ENCODE measurements at places on chromosomes 11 and 22.
A peak's percentile ranks its signal among the peaks of the same experiment; 100 is the strongest.

DNA sequence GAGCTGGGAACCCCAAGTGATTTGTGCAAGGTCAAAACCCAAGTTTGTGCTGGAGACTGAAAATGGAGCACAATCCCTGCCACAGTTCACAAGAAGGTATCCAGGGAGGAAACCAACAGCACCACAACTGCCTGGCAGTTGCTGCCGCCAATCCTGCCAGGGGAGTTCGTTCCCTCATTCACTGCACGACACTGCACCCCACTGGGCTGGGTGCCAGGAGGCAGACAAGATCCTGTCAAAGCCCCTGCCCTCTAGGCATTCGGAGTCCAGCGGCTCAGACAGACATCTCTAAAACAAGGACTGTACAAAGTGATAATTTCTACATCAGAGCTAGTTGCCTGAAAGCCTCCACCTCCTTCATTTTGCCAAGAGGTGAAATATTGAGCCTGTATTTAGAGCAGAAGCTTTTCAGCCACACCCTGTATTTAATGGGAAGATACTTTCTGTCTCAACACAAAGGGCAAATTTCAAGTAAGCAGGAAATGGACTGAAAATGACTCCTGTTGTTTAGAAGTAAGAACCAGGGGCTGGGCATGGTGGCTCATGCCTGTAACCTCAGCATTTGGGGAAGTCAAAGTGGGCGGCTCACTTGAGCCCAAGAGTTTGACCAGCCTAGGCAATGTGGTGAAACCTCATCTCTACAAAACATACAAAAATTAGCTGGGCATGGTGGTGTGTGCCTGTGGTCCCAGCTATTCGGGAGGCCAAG is 277.4 kb upstream of the NARS2 start:
- DNase-seq, result peak; percentile 23

- DNase-seq, result peak; percentile 72
Measured at GRCh38 chr11:86492370-86493010, 117.8 kb downstream of the CCDC81 start.

GRCh38 chr22:20783844-20784723 is 10.2 kb downstream of the SERPIND1 start:
- peak; percentile 57 for DNase-seq

- DNase-seq, result peak; percentile 17
Measured at GRCh38 chr11:21321530-21321929, 652.1 kb downstream of the NELL1 start.

GRCh38 chr22:35860837-35861236 is 143.2 kb downstream of the APOL5 start:
- no peak for DNase-seq

- DNase-seq, result no peak
Measured at GRCh38 chr11:125020342-125020741, 42.8 kb upstream of the SLC37A2 start.

GRCh38 chr22:49693416-49693815 is 134.3 kb downstream of the BRD1 start:
- DNase-seq, result no peak

DNA sequence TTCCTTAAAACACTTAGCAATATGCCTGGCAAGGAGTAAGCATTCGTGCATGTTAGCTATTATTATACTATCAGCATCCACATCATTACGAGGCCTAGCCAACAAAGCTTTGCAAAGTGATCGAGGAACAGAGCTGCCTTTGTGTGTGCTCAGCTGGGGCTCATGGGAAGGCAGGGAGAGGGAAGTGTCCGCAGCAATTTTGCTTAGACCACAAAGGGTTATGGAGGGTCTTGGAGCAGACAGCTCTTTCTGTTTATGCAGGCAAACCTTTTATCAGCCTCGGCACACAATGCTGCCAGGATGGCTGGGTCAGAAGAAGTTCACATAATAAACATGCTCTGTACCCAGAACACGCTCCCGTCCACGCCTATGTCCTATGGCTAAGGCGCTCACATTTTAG is 10.9 kb upstream of the DKK3 start:
- peak; percentile 23 for DNase-seq

GRCh38 chr22:38383417-38383816 is 66.2 kb upstream of the CSNK1E start:
- no peak for DNase-seq

GRCh38 chr11:75781296-75781695 is 12.7 kb downstream of the DGAT2 start:
- DNase-seq, result no peak

DNA sequence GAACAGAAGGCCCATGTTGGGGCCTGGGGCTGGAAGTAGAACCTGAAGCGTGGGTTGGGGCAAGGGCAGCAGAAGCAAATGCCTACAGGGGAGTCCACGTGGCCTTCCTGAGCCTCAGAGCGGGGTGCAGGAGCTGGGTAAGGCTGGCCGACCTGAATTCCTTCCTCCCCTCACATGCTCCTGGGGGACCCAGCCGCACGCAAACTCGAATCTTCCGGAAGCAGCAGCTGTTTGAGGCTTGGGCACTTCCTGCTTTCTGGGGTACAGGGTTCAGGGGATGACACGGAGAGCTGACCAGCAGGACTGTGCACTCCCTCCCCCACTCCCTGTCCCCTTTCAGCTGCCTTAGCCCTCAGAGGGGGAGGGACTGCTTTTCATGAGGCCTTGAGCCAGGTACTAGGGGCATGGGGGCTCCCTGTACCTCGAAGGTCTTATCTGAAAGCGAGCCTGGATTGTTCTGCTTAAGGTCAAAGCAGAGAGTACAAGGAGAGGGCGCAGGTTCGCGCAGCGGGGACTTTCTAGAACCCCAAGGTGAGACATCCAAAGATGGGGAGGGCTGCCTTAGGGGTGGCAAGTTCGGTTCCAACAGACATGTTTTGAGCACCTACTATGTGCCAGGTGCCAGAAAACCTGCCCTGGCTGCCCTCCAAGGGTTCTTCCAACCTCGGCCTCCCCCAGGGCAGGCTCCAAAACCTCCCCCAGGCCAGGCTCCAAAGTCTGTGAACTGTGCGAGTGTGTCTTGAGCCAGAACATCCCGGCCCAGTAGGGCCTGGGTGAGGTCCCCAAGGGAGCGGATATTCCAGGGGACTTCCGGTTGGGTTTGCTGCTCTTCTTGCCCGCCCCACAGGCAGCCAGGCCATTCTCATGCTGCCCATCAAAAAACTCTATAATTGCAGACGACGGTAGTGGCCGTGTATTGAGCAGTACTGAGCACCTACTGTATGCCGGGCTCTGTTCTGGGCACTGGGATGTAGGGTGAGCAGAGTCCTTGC is 1.7 kb downstream of the NCF4 start:
- no peak for DNase-seq

GRCh38 chr11:127074151-127074761 is 73.7 kb upstream of the KIRREL3 start:
- no peak for DNase-seq

GRCh38 chr11:12864316-12865156 is 144.6 kb upstream of the RASSF10 start:
- DNase-seq, result peak; percentile 82

- DNase-seq, result no peak
Measured at GRCh38 chr11:63866211-63866610, 27.3 kb downstream of the MARK2 start.

- DNase-seq, result no peak
Measured at GRCh38 chr11:27842290-27842689, 142.0 kb upstream of the BDNF start.

- no peak for DNase-seq
Measured at GRCh38 chr11:75004215-75004614, 15.5 kb downstream of the NEU3 start.

DNA sequence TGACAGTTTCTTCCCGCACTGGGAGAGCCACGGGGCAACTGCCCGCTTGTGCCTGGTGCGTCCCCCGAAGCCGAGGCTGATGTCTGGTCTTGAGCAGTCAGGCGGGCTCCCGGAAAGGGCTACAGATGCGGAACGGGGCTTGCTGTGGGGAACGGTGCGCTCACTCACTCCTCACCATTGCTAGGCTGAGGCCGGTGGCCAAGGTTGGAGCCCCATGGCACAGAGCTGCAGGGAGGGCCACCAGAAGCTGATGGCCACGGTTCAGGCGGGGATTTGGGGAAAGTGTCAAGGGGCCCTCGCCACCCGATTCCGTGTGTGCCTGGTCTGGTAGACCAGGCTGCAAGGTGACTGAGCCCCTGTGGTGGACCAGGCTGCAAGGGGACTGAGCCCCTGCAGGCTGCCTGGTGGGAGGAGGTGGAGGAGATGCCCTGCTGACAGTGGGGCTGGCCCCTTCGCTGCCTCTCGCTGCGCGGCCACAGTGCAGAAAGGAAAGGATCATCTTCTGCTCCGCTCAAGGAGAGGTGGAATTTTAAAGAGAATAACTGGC is 1315.8 kb downstream of the BRD1 start:
- no peak for DNase-seq

GRCh38 chr11:126246636-126247035 is 22.1 kb downstream of the SRPRA start:
- DNase-seq, result no peak

DNA sequence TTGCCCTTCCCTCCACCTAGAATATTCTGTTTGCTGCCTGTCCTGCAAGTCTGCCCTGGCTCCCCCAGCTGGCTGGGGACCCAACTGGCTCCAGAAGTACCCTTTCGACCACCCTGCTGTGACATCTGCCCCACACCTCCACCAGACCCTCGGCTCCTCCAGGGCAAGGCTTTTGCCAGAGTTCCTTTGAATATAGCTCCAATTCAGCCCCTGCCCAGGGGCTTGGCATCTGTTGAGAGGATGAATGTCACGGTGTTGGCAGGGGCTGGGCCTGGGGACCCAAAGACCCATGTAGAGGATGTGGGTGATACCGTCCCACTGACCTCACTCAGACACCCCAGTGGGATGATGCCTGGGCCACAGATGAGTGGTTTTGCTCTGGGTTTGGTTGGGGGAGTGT is 4.0 kb downstream of the NLRP6 start:
- DNase-seq, result no peak

DNA sequence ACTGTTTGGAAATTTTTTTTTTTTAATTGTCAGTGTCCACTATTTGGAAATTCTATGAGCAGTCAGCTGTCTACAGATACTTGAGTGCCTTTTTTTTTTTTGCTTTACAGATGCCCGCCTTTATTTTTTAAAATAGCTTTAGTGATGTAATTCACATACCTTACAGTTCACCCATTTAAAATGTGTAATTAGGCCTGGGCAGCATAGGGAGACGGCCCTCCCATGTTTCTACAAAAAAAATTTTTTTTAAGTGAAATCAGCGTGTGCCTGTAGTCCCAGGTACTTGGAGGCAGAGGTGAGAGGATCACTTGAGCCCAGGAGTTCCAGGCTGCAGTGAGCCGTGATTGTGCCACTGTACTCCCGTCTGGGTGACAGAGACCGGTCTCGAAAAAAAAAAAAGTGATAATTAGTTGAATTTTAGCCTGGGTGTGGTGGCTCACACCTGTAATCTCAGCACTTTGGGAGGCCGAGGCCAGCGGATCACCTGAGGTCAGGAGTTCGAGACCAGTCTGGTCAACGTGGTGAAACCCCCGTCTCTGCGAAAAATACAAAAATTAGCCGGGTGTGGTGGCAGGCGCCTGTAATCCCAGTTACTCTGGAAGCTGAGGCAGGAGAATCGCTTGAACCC is 1.5 kb downstream of the ZNF143 start:
- peak; percentile 19 for DNase-seq

DNA sequence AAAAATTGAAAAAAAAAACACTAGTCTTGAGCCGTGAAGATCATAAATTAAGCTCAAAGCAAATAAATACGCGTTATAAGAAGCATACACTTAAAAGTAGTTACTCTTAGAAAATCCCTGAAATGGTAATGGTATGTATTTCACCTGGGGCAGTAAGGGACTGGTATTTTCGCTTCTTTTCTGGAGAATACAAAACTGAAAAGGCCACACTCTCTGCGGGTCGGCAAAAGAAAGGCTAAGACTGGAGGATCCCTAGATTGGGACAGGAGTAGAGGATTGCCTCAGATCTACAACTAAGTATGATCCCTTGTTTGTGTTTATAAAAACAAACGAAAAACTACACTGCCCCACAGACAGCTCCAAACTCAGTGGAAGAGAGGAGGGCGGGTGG is 617 bp downstream of the TSG101 start:
- DNase-seq, result no peak

DNA sequence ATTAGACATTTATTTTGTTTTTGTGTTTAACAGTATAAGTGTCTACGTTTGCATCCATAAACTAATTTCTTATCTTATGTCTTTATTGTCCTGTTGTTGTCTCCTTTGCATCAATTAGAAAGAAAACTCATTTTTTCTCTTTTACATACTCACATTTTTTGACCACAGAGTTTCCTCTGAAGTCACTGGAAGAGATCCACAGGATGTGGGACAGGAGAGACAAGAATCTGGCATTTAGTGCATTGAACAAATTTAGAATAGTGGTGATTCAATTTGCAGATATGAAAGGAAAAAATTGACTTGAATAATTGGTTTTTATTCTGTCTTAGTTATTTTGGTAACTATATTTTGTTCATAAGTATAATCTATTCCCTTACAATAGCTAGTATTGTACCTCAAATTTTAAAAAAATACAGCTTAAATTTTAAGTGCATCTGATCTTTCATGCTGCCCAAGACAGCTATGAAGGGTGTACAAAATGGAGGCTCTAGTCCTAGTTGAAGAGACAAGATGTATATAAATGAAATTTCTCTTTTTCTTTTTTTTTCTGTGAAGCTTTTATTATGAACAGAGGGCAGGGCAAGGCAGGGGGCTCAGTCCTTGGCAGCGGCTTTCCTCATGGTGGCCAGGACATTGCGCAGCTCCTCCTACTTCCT is 24.4 kb downstream of the HORMAD2 start:
- no peak for DNase-seq

- no peak for DNase-seq
Measured at GRCh38 chr11:45927332-45927683, 4.9 kb downstream of the LARGE2 start.

GRCh38 chr11:33616552-33616951 is 84.1 kb downstream of the C11orf91 start:
- DNase-seq, result no peak

- no peak for DNase-seq
Measured at GRCh38 chr11:68411501-68411991, 49.0 kb upstream of the PPP6R3 start.

DNA sequence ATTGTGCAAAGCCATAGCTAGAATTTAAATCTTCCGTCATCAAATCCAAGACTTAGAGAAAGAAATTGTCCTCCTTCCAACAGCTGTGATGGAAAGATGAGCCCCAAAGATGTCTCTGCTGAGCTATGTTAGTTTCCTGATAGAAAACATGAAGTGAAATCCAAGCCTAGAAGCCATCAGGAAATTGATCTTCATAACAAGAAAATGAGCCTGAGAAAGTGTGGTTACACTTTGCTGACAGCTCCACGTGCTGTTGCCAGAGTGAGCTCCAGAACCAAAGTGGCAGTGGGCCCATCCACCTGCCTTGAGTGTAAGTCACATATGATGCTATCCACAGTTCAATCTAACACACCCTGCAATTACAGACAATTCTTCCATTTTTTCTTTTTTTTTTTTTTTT is 58.0 kb upstream of the UBASH3B start:
- DNase-seq, result no peak

- DNase-seq, result no peak
Measured at GRCh38 chr22:35274154-35274871, 17.0 kb downstream of the HMGXB4 start.

GRCh38 chr22:46318576-46318975 is 16.9 kb upstream of the TRMU start:
- no peak for DNase-seq

GRCh38 chr11:96228473-96228891 is 114.5 kb downstream of the MAML2 start:
- peak; percentile 96 for DNase-seq
